ENCODE measurements at places on chromosomes 12 and 14. TPM values are rescaled to one million over a fixed set of nuclear protein-coding genes. Genes with fewer than 3 reads are reported as not detected.

DNA sequence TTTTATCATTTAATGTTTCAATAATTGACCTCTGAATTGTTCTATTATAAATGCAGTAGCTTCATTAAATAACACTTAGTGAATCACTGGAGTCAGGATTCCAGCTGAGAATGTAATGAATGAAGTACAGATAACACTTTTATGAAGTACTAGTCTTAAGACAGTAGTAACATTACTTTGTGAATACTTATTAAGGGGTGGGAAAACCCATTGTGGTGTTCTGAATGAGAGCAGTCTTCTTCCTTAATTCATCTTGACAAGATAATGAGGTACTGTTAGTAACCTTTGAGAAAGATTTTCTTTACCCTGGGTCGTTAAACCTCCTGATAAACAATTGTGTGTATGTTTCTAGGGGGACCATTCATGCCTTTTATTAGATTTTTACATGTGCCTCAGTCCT lies 12.7 kb downstream of the NUP107 start:
- no peak overlapping the region for H3K27ac ChIP-seq
- no peaks in the 10 kb centered on the region for H3K4me1 ChIP-seq
- H3K4me3 ChIP-seq: no peak overlapping the region
- peaks cover 26% of the 10 kb centered on the region for H3K36me3 ChIP-seq

GRCh38 chr14:35147711-35148110 lies 25.4 kb downstream of the PRORP start:
- no peaks in the 10 kb centered on the region for H3K4me1 ChIP-seq
- H3K27me3 ChIP-seq: no peaks in the 10 kb centered on the region
- DNase-seq: no peak
- no peaks in the 10 kb centered on the region for H3K36me3 ChIP-seq

DNA sequence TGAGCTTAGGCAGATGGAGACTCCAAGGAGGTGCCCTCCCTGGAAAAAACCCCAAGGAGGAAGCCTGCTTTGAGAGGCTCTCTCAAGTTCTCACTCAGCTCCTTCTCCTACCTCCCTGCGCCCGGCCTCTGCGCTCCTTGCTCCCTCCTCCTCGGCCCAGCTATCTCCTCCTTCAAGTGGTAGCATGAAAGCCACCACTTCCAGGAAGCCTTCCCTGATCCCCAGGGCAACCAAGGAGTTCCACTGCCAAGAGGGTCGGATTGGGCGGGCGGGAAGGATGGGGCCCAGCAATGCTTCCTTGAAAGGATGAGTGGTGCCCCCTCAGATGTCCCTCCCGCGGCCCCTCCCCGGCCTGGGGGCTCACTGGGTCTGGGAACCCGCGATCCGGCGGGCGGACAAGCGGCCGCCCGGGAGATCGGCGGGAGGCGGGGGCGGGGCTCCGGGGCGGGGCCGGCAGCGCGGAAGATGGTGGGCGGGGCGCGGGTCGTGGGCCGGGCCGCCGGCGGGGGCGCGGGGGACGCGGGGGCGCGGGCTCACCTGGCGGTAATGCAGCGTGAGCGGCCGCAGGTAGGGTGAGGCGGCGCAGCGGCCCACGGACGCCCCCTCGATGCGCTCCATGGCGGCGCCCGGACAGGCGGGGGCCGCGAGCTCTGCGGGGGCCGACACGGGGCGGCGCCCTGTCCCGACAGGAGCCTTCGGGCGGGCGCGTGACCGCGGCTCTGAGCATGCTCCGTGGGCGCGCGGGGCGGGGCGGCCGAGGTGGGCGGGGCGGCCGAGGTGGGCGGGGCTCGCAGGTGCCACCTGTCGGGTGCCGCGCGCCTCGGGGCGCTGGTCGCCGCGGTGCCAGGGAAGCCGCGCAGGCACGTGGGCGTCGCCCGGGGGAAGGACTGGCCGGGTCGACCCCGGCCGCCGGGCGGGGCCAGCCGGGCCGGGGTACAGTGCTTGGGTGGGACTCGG lies at the start of gene NUDT14:
NUDT14 (minus strand) TSS at position 721 of the 957 bp plus-strand sequence; CDS start at position 618, 103 bp downstream.
- H3K4me3 ChIP-seq: peak within 1 kb of the TSS; percentile 68
- peaks cover 12% of the 10 kb centered on the region for H3K4me1 ChIP-seq
- no peaks in the 10 kb centered on the region for H3K27me3 ChIP-seq
- DNase-seq: peak; percentile 46
- H3K36me3 ChIP-seq: no peaks in the 10 kb centered on the region
- H3K27ac ChIP-seq: peak within 1 kb of the TSS; percentile 60

ANO2 gene
- not detected for total RNA-seq

DNA sequence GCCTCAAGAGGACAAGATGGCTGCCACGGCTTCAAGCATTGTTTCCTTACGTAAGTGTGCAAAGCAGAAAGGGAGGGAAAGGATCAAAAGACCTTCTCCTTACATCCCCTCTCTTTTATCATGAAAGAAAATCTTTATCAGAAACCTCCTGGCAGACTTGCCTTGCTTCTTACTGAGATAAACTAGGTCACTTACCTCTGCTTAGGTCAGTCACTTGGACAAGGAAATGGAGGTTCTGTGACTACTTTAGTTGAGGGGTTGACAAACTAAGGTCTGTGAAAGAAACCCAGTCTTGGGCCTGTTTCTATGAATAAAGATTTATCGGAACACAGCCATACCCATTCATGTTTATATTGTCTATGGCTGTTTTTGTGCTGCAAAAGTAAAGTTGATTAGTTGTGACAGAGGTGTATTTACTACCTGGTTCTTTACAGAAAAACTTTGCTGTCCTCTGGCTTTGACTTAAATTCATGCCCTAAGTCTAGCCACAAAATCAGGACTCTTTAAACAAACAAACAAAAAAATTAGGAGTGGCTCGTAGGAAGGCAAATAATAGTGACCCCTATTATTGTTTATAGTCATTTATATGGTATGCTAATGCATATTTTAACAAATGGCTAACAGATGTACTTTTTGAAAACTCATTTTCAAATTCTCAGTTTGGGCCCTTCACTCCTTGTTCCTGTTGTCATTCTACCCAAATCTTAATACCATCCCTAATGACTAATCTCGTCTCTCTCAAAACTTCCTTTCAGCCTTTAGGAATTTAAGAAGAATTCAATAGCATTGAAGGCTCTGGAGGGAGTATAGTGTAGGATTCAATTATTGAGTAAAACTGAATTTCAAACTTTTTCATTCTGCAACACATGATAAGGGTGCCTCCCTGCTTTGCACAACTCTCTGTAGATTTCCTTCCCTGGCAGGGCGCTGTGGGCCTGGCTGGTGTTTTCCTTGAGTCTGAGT lies 42.0 kb upstream of the ATP2B1 start:
- no peaks in the 10 kb centered on the region for H3K27me3 ChIP-seq
- no peaks in the 10 kb centered on the region for H3K36me3 ChIP-seq
- H3K4me3 ChIP-seq: no peak overlapping the region
- DNase-seq: no peak
- H3K4me1 ChIP-seq: no peaks in the 10 kb centered on the region
- no peak overlapping the region for H3K27ac ChIP-seq

PROX2 gene
- not detected for total RNA-seq

TSPAN8 gene
- total RNA-seq: 0.76 TPM

DNA sequence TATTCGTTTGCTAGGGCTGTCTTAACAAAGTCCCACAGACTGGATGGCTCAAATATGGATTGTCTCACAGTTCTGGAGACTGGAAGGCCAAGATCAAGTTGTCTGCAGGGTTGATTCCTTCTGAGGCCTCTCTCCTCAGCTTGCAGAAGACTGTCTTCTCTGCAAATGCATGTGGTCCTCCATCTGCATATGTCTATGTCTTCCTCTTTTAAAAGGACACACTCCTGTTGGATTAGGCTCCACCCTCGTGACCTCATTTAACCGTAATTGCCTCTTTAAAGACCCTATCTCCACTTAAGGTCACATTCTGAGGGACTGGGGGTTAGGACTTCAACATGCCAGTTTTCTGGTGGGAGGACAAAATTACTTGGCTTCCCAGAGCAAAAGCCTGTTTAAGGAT lies 123.3 kb downstream of the SLC38A6 start:
- peak overlapping the region; percentile 91 for H3K27ac ChIP-seq
- H3K27me3 ChIP-seq: no peaks in the 10 kb centered on the region
- peaks cover 27% of the 10 kb centered on the region for H3K4me1 ChIP-seq
- H3K4me3 ChIP-seq: no peak overlapping the region
- no peaks in the 10 kb centered on the region for H3K36me3 ChIP-seq
- DNase-seq: no peak

DNA sequence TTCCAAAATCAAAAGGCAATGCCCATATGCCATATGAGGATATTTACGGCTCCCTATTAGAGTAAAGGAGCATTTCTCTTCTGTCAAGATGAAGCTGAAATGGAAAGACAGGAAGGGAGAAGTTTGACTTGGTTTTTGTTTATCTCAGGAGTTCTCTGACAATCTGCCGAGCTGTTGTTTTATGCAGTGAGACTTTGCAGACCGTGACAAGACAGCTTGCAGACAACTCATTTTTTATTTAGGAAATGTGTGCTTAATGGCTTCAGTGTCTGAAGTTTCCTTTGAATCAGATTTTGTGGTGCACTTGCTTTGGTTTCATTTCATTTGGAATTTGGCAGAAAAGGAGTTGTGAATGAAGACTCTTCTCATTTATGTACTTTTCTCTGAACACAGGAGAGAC lies 145.4 kb downstream of the C12orf50 start:
- no peak overlapping the region for H3K27ac ChIP-seq
- no peak overlapping the region for H3K4me3 ChIP-seq
- H3K36me3 ChIP-seq: no peaks in the 10 kb centered on the region
- no peak for DNase-seq

DNA sequence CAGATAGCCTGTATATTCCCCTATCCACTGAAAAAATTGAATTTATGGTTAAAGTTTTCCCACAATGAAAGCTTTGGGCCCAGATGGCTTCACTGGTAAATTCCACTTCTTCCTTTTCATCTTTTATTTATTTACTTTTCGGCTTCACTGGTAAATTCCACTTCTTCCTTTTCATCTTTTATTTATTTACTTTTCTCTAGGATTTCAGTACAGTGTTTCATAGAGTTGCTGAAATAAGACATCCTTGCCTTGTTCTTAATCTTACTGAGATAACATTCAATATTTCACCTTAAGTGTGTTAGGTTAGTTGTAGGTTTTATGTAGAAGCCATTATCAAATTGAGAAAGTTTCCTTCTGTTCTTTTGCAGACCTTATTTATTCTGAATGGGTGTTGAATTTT lies 18.9 kb upstream of the KLRG1 start:
- H3K4me1 ChIP-seq: no peaks in the 10 kb centered on the region
- H3K27me3 ChIP-seq: no peaks in the 10 kb centered on the region
- DNase-seq: no peak
- H3K36me3 ChIP-seq: no peaks in the 10 kb centered on the region
- no peak overlapping the region for H3K4me3 ChIP-seq

- H3K4me1 ChIP-seq: peaks cover 16% of the 10 kb centered on the region
- H3K4me3 ChIP-seq: no peak overlapping the region
- H3K27me3 ChIP-seq: no peaks in the 10 kb centered on the region
- no peak for DNase-seq
- H3K36me3 ChIP-seq: no peaks in the 10 kb centered on the region
Measured at GRCh38 chr12:3046441-3047200, 30.6 kb upstream of the TSPAN9 start.

DNA sequence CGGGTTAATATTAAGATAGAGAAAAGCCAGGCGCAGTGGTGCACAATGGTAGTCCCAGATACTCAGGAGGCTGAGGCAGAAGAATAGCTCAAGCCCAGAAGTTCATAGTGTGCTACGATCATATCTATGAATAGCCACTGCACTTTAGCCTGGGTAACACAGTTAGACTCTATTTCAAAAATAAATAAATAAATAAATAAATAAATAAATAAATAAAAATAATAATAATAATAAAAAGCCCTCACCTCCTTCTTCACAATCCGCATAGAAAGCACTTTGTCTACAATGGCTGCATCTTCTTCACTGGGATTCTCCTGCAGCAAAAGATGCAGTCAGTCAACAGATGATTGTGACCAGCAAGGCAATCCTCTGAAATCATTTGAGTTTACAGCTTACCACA lies 31.5 kb upstream of the SUPT16H start:
- no peaks in the 10 kb centered on the region for H3K4me1 ChIP-seq
- H3K36me3 ChIP-seq: peaks cover 66% of the 10 kb centered on the region
- no peak overlapping the region for H3K27ac ChIP-seq

DPF3 gene
- 0.27 TPM for total RNA-seq

DNA sequence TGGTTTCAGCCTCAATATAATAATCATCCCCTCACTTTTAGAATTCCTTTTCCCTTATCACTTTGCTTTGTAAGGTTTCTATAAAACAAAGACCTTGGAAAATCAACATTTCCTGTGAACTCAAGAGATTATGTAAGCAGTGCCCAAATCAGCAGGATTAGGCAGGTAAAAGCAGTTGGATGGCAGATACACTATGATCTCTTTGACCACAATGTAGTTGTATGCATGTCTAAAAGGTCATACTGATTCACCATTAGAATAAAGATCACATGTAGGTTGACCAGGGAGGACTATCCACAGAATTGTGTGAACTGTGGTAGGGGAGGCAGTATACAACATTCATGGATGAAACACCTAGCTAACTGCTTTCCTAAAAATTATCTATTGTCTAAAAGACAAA lies 57.5 kb downstream of the DENND5B start:
- no peak for DNase-seq
- no peak overlapping the region for H3K4me3 ChIP-seq
- no peaks in the 10 kb centered on the region for H3K36me3 ChIP-seq
- H3K27me3 ChIP-seq: no peaks in the 10 kb centered on the region

WNT1 gene
- total RNA-seq: not detected

DNA sequence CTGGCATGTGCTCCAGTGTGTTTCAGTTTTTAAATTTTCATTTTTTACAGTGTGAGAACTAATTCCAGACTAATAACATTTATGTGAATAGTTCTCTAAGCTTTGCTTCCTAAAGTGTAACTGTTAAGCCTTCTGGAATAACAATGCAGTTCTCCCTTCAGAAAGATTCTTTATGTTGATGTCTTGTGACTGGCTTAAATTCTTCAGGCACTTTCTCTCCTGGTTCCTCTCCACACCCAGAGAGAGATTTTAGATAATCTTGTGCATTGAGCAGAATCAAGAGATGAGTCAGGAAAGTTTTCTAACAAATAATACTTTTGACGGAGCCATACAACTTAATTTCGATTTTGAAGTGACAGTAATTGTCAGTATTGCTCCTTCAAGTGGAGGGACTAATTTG lies 118.5 kb downstream of the RAD51B start:
- H3K36me3 ChIP-seq: no peaks in the 10 kb centered on the region
- DNase-seq: no peak
- H3K27ac ChIP-seq: no peak overlapping the region
- H3K4me1 ChIP-seq: peaks cover 39% of the 10 kb centered on the region
- H3K4me3 ChIP-seq: no peak overlapping the region

DNA sequence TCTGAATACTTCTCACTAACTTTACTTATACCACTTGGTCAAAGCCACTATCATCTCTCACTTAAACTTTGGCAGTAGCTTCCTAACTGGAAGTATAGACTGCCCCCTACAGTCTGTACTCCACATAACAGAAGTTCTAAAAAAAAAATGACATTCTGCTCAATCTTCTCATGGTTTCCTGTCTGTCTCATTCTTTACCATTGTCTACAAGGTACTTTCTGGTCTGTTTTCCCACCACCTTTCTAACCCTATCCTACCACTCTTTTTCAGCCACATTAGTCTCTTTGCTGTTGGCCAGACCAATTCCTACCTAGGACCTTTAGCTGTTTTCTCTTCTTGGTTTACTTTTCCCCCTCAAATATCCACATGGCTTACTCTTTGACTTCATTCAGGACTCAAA lies 14.7 kb downstream of the CPSF6 start:
- no peak overlapping the region for H3K4me3 ChIP-seq
- peak; percentile 33 for DNase-seq
- H3K36me3 ChIP-seq: peaks cover 39% of the 10 kb centered on the region

Data from HCT116 (cell line).